ENCODE measurements at places on chromosomes 4 and X.
A peak's percentile ranks its signal among the peaks of the same experiment; 100 is the strongest.

- DNase-seq = no peak
Observed at GRCh38 chr4:77450006-77450405, 155.6 kb upstream of the CXCL13 start.

- DNase-seq = no peak
Observed at GRCh38 chr4:182567119-182567518, 323.9 kb downstream of the TENM3 start.

- no peak for DNase-seq
Observed at GRCh38 chr4:85940151-85940550, 419.7 kb downstream of the MAPK10 start.

DNA sequence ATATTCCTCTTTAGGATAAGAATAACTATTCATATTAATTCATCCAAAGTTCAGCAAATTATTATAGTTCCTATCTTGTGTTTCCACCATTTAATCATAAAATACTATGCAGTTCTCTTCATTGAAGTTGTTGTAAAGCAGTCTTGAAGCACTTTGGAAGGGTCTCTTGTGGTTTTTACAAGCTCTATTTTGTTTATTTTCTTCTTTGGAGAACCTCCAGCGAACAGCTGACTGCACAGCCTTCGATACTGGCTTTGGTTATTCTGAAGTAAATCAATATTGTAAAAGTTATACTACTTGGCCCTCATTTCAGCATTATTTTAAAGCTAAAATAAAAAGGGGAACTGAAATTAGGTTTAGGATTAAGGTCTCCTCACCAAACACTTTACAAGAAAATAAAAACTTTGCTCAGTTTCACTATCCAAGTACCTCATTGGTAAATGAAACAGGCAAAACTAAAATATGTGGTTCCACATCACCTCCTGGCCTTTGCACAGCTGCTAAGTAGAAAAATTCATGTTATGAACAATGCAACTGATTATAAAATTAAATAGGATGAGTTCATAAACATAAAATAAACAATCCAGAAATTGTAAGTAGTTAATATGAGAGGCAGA, 1629.2 kb upstream of the ADGRL3 start:
- DNase-seq = no peak

DNA sequence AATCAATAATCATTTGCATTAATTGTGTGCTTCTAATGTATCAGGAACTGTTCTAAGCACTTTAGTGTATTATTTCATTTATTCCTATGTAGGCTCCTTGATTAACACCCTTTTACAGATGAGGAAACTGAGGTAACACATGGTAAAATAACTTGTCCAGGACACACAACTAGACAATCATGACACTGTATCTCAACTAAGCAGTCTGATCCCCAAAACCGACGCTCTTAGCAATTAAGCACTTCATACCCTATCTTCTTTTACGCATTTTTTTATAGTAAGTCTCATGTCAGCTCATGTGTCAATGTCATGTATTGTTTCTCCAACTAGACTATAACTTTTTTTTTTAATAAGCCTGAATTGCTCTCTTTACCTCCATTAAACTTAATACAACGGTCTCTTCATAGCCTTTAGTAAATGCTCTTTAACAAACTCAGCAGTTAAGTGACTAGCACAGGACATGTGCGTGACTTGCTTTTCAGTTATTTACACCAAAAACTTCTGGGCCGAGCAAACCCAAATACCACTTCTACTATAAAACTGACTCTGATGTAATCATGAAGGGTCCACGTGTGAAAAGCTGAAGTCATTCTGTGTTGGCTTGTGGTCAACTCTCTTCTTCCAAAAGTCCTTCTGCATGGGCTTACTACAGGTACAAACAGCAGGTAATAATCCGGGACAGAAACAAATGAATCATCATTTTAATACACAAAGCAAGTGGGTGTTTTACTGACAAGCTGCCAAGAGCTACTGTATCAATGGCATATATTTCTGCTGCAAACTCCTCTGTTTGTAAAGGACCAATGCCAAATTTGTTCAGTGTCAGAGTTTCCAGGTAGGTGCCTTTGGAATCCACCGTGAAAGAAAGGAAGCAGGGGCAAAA, 7.9 kb upstream of the AMBN start:
- no peak for DNase-seq

DNA sequence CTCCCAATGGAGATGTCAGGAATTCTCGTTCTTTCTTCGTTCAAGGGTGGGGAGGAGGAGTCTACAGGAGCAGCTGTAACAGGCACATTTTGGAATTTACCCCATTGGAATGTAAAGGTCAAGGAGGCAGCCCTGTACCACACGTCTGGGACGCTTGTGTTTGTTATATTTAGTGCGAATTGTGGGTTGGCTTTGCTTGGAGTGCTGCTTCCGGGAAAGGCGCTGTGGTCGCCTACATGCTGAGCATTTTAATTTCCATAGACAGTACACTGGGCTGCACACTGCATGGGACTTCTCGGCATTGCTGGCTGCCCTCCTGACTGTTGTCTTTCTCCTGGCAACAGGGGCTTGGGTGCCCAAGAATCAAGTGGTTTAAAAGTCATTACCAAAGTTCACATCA, 12.8 kb downstream of the GYG2 start:
- DNase-seq = no peak

DNA sequence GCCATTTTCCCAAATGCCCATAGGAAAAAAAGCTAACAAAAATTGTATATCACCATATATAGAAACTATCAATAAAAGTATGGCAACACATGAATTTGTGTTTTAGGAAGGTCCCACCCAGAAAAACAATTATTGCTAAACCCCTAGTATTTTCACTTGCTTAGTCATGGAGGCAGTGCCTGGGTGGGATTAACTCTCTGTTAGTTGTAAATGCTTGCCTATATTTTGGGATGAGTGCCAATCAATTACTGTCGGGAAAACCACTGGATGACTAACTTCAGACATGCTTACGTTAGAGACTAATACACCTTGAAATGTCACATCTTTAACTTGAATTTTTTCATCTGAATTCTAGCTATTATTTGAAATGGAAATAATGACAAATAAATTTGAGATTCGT, 33.9 kb downstream of the TMPRSS11A start:
- no peak for DNase-seq

GRCh38 chr4:4425696-4426095, 38.8 kb downstream of the NSG1 start:
- no peak for DNase-seq

- peak; percentile 45 for DNase-seq
Observed at GRCh38 chrX:133670383-133670782, 255.1 kb upstream of the GPC4 start.

- DNase-seq = no peak
Observed at GRCh38 chrX:97860226-97860625, 976.5 kb downstream of the RPA4 start.

DNA sequence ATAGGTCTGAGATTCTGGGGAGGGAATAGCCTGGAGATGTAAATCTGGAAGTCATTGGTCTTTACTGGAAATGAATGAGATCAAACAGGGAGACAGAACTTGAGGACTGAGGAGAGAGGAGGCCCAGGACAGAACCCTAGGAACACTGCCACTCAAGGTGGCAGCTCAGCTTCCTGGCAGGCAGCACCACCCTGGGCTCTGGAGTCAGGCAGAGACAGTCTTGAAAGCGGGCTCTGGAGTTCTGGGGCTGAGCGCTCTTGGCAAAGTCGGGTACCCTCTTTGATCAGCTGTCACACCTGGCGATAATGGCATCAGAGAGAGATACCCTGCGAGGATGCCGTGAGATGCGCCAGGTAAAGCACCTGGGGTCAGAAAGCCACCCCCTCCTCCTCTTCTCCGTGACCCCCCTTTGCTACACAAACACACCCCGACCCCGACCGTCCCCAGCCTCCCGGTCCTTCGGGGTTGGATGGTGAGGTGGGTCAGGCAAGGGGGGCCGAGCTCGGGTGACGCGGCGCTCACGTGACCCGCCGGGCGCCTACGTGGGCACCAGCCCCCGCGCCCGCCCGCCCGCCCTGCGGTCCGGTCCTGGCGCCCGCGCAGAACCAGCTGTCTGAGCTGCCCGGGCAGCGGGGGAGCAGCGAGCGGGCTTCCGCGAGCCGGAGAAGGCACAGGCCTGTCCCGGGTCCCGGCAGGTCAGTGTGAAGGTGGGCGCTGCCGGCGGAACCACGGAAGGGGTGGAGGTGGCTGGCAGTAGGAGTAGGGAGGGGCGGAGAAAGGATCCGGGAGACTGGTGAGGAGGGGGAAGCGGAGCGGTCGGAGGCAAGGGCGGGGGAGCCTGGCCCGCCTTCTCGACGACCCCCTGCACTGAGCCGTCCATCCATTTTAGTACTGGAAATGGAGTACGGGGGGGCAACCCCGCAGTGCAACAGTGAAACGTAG, at the start of gene TCEAL3:
Gene TCEAL3 (plus strand): TSS at position 600 of the 942 bp plus-strand sequence. CDS start 1,102 bp downstream, outside the sequence.
- peak; percentile 36 for DNase-seq

DNA sequence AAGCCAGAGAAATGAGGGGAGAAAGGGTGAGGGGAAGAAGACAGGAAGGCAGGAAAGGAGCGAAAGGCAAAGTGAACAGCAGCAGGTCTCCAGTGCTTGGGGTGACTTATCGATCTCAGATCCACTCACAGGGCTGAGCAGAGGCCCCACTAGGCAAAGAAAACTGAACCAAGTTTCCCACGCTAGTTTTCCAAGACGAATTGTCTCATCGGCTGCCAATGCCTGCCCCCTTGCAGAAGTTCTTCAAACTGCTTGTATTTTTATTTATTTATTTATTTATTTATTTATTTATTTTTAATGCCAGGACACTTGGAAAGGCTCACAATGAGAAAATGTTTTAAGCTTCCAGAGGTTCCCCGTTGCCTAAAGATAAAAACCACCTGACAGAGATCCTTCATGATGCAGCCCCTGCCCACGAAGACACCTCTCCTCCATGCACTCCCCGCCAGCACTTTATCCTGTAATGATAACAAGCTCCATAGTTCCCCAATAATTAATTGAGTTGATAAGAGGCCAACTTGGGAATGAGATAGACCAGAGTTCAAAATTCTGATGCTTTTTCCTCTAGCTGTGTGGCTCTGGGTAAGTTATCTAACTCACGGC, 43.2 kb downstream of the QDPR start:
- peak; percentile 18 for DNase-seq

DNA sequence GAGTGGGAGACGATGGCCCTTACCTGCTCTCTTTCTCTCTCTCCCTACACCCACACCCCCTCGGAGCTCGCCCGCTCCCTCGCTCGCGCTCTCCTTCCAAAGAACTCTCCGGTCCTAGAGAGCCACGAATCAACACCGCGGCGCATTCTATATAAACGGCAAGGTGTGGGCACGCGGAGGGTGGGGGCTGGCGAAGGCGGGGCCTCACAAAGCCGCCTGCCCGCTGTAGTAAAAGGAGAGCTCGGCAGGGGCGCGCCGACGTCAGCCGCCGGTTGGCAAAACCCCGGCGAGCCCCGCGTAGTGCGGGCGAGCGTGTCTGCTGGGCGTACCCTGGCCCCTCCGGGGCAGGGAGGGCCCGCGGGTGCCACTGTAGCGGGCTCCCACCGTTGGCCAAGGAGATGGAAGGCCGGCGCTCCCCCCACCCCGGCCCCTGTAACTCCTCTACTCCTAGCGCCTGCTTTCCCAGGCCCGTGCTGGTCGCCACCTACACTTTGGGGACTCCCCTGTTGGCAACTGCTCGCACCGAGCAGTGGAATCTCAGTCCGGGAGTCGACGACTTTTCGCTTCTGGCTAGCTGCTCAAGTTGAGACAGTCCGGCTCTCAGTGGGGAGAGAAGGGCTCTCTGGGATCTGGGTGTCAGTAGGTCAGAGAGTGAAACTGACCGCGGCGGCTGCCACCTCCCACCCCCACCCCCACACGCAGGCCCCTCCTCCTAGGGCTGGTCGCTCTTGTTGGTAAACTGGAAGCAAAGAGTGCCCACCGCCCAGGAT, 325.5 kb upstream of the F9 start:
- DNase-seq = no peak

DNA sequence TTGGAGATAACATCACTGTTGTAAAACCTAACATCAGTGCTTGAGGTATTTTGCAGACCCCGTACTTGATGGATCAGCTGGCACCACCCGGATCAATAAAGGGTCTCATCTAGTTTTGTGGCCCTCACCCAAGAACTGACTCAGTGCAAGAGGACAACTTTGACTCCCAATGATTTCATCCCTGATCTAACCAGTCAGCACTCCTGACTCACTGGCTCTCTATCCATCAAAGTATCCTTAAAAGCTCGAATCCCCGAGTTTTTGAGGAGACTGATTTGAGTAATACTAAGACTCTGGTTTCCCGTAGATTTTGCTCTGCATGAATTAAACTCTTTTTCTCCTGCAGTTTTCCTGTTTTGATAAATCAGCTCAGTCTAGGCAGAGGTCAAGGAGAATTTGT, 2498.1 kb downstream of the PCDH7 start:
- DNase-seq = no peak

GRCh38 chrX:23381099-23382087, 46.7 kb downstream of the PTCHD1 start:
- DNase-seq = no peak

DNA sequence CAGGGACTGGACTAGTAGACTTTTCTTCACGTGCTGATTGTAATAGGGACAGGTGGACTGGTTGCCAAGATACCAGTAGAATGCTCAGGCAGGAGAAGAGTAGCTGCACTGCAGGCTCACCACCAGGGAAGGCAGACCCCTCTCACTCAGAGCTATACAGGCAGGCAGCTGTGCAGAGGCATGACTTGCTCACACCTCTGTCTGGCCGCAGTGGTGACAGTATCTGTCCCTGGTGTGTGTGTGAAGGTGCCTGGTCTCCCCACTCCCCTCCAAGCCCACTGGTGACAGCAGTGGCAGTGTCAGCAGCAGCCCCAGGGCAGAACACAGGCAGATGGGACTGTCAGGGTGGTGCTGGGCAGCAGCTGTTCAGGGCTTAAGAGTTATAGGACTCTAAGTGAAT, 140.7 kb downstream of the RPS6KA6 start:
- DNase-seq = no peak
